HT-29 (cell line): ENCODE measurements at places on chromosomes 11 and 22.

- no peak for DNase-seq
Observed at GRCh38 chr11:84247129-84247528, 961.0 kb upstream of the CCDC90B start.

GRCh38 chr22:39276440-39277141 is 31.8 kb upstream of the PDGFB start:
- DNase-seq: no peak

DNA sequence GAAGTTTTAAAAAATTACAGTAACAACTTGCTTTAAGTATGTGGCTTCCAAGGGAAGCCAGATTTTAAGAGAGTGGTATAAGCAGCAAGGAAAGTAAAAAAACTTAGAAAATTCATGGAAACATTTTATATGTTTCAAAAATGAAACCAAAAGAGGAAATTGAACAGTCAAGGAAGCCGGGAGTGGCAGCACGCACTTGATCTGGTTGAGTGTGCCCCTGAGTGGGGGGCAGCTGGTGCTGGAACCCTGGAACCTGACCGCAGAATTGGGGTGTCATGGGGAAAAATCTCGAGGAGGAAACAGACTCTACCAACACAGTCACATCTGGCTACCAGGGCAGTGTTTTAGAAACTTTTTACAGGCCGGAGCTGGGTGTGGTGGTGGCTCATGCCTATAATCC is 14.0 kb downstream of the MICALL1 start:
- DNase-seq: no peak

- DNase-seq: no peak
Observed at GRCh38 chr22:48845356-48845936, 982.2 kb downstream of the BRD1 start.

GRCh38 chr22:23152238-23153114 is 7.2 kb downstream of the RAB36 start:
- no peak for DNase-seq

- no peak for DNase-seq
Observed at GRCh38 chr11:47391711-47392432, 13.5 kb upstream of the SPI1 start.

GRCh38 chr11:120028181-120028896 is 109.6 kb downstream of the TRIM29 start:
- no peak for DNase-seq

DNA sequence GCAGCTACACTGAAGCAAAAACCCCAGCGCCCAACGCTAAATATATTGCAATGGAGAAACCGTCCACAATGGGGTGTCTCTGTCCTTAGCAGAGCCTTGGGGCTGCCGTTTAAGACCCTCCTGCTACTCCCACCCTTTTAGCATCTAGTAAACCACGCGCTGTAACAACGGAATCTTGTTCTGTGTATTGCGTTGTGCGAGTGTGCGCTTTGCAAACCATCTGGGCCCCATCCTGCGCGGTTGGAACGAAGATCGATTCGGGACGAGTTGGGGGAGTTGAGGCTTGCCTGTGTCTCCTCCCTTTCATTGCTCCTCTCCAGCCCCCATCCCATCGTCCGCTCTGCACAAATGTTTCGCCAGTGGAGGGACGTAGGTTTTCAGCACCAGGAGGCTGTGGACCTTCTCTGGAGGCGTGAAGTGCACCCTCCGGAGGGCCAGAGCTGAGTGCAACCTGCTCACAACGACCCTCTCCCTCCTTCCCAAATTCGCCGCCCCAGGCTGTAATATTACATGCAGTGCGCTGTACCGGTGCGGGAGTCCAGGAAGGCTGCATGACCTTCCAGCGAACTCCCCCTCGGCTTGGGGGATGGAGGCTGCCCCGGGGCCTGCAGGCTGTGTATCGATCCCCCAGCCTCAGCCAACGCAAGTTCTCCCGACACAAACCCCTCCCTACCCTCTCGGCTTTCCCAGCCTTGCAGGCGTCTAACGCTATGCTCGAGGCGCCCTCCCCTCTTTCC is 1.6 kb upstream of the KMT2A start:
- peak; percentile 38 for DNase-seq

DNA sequence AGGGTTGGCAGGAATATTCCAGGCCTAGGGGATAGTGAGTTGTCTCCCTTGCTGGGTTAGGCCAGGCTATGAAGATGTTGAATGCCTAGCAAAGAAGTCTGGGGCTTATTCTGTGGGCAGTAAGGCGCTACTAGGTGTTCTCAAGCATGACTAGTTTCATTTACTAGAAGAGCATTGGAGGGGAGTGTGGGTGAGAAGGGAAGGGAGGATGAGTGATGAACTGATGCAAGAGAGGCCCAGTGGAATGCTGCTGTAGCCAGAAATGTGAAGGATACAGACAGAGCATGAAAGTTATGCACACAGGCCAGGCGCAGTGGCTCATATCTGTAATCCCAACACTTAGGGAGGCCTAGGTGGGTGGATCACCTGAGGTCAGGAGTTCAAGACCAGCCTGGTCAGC is 33.5 kb downstream of the POU2F3 start:
- no peak for DNase-seq

- DNase-seq: no peak
Observed at GRCh38 chr11:65384301-65384889, 1.9 kb upstream of the SLC25A45 start.

DNA sequence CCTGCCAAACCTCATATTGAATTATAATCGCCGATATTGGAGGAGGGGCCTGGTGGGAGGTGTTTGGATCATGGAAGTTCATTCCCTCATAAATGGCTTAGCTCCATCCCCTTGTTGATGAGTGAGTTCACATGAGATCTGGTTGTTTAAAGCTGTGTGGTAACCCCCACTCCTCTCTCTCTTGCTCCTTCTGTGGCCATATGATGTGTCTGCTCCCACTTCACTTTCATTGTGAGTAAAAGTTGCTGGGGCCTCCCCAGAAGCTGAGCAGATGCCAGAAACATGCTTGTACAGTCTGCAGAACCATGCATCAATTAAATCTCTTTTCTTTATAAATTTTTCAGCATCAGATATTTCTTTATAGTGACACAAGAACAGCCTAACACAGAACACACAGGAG is 929.0 kb upstream of the FAT3 start:
- no peak for DNase-seq

GRCh38 chr11:69526453-69526810 is 45.0 kb downstream of the LINC01488 start:
- no peak for DNase-seq

DNA sequence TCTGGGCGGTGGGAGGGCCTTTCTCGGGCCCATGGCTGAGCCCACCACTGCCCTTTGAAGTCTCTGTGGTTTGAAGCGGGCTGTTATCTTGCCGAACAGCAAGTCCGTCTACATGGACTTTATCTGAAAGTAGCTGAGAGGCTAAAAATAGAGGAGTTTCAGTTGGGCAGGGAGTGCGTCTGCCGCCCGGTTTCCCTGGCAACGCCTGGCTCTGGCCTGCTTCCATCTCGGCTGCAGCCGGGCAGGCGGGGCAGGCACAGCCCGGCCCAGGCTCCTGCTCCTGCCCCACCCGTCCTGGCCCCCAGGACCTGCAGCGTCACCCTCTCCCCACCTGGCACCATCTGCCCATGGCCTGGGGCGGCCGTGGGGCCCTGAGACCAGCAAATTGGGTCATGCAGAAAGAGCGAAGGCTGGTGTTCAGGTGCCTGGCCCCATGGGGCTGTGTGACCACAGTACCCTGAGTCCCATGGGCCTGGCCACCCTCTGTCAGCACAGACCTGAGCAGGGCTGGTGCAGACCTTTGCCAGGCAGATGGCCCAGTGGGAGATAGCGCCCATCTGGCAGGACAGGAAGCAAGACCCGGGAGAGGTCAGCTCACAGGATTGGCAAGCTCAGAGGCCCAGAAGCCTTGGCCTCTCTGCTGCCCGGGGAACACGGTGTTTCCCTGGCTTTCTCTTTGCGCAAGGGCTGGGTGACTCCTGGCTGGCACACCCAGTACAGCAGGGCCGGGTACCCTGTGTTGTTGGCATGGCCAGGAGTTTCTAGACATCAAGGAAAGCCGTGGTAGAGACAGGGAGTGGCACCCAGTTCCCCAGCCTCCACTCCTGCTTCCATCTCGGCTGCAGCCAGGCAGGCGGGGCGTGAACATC is 79.1 kb upstream of the KCNQ1OT1 start:
- peak; percentile 71 for DNase-seq

DNA sequence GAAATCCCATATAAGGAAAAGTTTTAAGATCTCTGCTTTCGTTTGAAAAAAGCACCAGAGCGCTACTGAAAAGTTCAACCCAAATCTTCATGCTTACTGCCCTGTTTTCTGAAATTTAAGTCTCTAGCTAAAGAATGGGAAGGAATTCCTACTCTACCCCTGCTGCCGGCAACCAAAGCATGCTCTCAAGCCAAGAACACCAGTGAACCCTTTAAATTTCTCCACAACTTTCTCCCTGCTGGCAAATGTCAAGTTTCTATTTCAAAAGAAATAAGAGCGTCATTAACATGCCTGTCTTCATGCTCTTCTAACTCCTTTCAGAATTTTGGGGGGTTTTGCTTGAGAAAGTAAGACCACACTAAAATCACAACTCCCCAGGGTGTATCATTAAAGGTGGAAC is 6.8 kb upstream of the SMCO4 start:
- no peak for DNase-seq

- DNase-seq: no peak
Observed at GRCh38 chr11:72741429-72741833, 10.8 kb downstream of the ARAP1 start.

DNA sequence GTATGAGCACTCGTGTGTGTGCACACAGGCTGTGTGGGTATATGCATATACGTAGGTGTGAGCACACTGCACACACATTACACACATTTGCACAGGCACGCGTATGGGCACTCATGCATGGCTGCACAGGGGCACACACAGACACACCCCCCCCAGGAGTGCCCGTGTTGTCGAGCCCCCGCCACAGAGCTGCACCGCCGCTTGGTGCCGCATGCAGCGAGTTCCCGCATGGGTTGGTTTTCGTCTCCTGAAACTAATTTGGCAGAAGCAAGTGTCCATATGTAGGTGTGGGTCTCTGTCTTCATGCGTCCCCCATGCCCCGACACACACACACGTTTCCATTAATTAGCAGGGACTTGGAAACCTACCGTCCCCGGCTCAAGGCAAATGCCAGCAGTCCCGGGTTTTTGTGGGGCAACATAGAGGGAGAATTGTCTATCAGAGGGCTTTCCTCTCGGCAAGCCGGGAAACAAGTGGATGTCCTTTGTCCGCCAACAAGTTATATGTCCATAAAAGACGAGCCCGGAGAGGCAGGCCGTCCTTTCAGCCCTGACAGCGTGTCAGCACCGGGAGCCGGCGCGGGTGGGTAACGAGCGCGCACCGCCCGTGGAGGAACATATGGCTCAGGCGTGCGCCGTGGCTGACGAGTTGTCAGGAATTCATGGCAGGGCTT is 1291.7 kb downstream of the BRD1 start:
- no peak for DNase-seq

DNA sequence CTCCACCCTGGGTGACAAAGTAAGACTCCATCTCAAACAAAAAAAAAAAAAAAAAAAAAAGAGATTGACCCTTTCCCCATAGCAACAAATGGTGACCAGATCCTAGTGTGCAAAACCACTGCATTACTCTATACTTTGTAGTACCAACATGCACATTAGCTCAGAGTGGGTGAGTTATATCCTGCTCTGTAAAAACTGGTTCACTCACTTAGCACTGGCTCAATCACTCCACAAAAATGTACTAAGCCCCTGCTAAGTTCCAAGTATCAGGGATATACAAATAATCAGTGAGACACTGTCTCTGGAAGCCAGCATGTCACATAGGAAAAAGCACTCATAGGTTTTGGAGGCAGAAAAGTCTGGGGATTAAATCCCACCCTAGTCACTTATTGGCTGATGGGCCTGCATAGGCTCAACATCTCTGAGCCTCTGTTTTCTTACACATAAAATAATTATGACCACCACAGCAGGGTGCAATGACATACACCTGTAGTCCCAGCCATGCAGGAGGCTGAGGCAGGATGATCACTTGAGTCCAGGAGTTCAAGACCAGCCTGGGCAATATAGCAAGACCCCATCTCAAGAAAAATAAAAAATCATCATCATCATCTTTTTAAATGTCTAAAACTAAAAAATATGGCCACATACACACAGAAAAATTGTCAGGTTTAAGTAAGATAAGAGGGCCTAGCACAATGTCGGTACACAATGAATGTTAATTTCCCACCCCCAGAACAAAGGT is 11.9 kb downstream of the FAM168A start:
- DNase-seq: no peak

- peak; percentile 22 for DNase-seq
Observed at GRCh38 chr11:46948378-46949131, 12.0 kb downstream of the CSTPP1 start.

- DNase-seq: peak; percentile 6
Observed at GRCh38 chr22:25896098-25896497, 154.1 kb downstream of the MYO18B start.

DNA sequence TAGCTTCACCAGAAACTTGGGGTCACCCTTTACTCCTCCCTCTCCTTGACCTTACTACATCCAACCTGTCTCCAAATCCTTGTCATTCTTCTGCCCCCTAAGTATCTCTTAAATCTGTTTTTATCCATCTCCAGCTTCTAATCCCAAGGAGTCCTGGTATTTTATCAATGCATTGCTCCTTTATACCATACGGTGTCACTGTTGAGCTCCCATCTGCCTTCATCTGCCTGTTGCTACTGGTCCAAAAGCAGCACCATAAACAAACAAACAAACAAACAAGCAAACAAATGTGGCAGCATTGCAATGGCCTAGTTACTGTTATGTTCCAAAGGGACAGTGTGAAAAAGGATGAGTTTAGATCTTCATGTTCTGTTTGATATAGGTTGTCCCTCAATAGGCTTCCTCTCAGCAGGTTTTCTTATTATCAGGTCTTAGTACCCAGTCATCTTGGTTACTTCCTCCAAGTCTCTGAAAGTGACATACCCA is 34.2 kb downstream of the DNHD1 start:
- peak; percentile 83 for DNase-seq

GRCh38 chr22:19984851-19985811 is 31.5 kb downstream of the ARVCF start:
- DNase-seq: no peak

- no peak for DNase-seq
Observed at GRCh38 chr11:115924744-115925567, 420.7 kb upstream of the CADM1 start.

DNA sequence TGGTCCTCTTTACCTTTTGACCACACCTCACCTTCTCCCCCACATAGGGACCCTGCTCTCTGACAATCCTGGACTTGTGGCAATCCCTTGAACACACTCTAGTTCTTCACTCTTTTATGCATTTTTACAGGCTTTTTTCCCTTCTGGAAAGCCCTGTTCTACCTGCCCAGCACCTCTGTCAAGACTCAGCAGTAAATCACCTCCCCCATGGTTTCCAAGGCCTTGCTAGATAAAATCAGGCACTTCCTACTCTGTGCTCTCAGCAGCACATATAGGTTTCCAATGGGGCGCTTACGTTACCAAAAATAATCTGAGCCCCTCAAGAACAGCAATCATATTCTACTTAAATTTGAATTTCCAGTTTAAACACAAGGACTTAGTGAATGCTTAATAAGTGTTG is 53.9 kb downstream of the ETS1 start:
- no peak for DNase-seq
